ENCODE measurements at places on chromosomes 11 and 22. TPM values are rescaled to one million over a fixed set of nuclear protein-coding genes. Genes with fewer than 3 reads are reported as not detected.

- H3K4me3 ChIP-seq, result no peak overlapping the region
- DNase-seq, result no peak
- H3K27me3 ChIP-seq, result peaks cover 3% of the 10 kb centered on the region
- no peaks in the 10 kb centered on the region for H3K4me1 ChIP-seq
These were observed 45.3 kb upstream of the ACCSL start for GRCh38 chr11:44002191-44003093.

- H3K27me3 ChIP-seq, result no peaks in the 10 kb centered on the region
- DNase-seq, result no peak
These were observed 2.6 kb downstream of the PHLDA2 start for GRCh38 chr11:2926611-2927051.

C22orf23 gene
- total RNA-seq, result not detected

- H3K27ac ChIP-seq, result no peak overlapping the region
- H3K36me3 ChIP-seq, result no peaks in the 10 kb centered on the region
- H3K27me3 ChIP-seq, result peaks cover 83% of the 10 kb centered on the region
- H3K4me1 ChIP-seq, result peaks cover 37% of the 10 kb centered on the region
- H3K4me3 ChIP-seq, result peak overlapping the region; percentile 53
These were observed 103.6 kb upstream of the HSD17B12 start for GRCh38 chr11:43576803-43577521.

GRCh38 chr11:64856382-64857227 is 12.2 kb upstream of the CDC42BPG start:
- peak; percentile 72 for DNase-seq
- H3K4me1 ChIP-seq, result peaks cover 34% of the 10 kb centered on the region
- no peak overlapping the region for H3K4me3 ChIP-seq
- H3K27me3 ChIP-seq, result no peaks in the 10 kb centered on the region
- H3K36me3 ChIP-seq, result peaks cover 9% of the 10 kb centered on the region

DNA sequence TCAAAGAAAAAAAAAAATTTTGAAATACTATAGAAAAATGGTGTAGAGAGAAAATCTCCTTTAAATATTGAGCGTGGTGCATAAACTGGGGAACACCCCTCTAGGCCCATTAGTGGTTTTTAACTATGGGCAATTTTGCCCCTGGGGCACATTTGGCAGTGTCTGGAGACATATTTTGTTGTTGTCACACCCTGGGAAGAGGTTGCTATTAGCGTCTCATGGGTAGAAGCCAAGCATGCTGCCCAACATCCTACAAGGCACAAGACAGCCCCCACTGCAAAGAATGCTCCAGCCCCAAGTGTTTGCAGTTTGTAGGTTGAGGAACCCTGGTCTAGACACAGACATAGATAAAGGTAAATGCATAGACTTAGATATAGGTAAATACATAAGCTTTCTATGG is 92.6 kb downstream of the KIAA1671 start:
- no peak overlapping the region for H3K4me3 ChIP-seq
- H3K4me1 ChIP-seq, result no peaks in the 10 kb centered on the region
- H3K36me3 ChIP-seq, result no peaks in the 10 kb centered on the region
- H3K27ac ChIP-seq, result no peak overlapping the region
- DNase-seq, result no peak

PKDREJ gene
- not detected for total RNA-seq

DNA sequence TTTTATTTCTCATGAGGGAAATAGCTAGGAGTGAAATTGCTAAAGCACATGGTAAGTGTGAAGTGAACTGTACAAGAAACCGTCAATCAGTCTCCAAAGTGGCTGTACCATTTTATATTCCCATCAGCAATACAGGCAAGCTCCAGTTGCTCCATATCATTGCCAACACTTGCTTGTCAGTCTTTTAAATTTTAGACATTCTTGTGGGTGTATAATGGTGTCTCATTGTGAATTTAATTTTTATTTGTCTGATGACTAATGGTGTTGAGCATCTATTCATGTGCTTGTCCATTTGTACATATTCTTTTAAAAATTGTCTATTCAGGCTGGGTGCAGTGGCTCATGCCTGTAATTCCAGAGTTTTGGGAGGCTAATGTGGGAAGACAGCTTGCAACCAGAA is 34.1 kb upstream of the SMCO4 start:
- DNase-seq, result peak; percentile 93
- H3K36me3 ChIP-seq, result no peaks in the 10 kb centered on the region
- no peak overlapping the region for H3K4me3 ChIP-seq
- H3K27me3 ChIP-seq, result no peaks in the 10 kb centered on the region
- peak overlapping the region; percentile 72 for H3K27ac ChIP-seq

DNA sequence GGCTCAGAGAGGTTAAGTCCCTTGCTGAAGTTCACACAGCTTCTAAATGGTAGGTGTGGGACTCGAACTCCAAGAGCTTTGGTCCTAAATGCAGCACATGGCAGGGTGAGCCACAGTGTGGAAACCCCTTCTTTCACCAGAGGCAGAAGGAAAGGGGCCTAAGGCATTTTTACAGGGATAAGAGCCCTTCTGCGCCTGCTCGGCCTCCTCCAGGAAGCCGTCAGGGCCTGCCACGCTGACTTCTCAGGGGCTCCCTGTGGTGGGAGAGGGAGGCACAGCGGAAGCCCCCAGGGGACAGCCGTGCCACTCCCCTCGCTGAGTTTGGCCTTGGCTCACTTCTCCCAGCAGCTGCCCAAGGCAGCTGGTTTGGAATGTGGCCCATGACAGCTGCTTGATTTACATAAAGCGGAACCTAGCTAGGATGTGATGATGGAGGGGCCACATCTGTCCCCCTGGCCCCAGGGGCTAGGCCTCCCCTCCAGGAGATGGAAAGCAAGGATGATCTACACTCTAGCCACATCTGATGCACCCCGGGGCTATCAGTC is 35.4 kb downstream of the CD82 start:
- H3K4me1 ChIP-seq, result peaks cover 9% of the 10 kb centered on the region
- H3K27ac ChIP-seq, result no peak overlapping the region
- no peaks in the 10 kb centered on the region for H3K27me3 ChIP-seq
- no peak for DNase-seq
- H3K4me3 ChIP-seq, result no peak overlapping the region

CARD18 gene
- not detected for total RNA-seq

RPL27A gene
- total RNA-seq, result 573 TPM

CSKMT gene
- total RNA-seq, result 23.3 TPM

GRCh38 chr22:43356881-43357280 is 13.7 kb upstream of the SCUBE1 start:
- H3K36me3 ChIP-seq, result no peaks in the 10 kb centered on the region
- H3K4me3 ChIP-seq, result no peak overlapping the region
- DNase-seq, result no peak
- H3K27me3 ChIP-seq, result peaks cover 6% of the 10 kb centered on the region

DNA sequence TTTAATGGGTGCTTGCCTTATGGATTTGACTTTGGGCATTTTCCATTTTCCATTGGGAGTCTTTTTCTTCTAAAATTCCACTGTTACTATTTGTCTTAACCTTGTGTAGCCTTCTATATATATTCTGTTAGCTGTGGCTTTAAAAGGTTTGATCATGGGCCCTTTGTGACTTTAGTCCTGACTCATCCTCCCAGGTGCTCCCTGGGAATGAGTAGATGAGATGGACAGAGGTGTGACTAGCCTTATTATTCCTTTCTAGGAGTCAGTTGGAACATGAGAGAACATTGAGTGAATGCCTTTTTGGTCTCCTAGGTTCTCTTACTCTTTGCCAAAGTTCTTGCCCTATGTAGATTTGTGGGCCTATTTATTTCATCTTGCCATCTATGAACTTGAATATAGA is 39.0 kb downstream of the DDX10 start:
- no peaks in the 10 kb centered on the region for H3K27me3 ChIP-seq
- no peaks in the 10 kb centered on the region for H3K4me1 ChIP-seq
- no peak for DNase-seq

FOLR3 gene
- total RNA-seq, result not detected

GRCh38 chr11:64698427-64698826 is 24.6 kb downstream of the NRXN2 start:
- no peaks in the 10 kb centered on the region for H3K4me1 ChIP-seq
- no peak for DNase-seq
- H3K36me3 ChIP-seq, result no peaks in the 10 kb centered on the region

DNA sequence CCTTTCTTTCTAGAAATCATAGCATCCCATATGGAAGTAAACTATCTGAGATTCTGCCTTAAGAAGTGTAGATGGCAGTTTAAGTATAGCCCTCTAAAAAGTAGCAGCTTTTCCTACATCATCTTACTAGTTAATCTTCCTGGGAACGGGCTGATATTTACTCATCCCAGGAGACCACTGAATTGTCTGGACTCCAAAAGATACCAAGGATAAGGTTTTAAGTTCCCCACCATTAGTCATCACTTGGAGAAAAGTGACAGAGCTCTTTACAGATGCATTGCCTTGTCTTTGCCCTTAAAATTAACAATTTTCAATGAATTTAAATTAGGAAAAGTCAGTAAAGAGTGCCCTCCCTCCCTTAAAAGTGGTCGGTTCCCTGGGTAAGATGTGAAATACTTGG is 129.5 kb downstream of the MAML2 start:
- H3K36me3 ChIP-seq, result no peaks in the 10 kb centered on the region
- H3K27me3 ChIP-seq, result no peaks in the 10 kb centered on the region
- no peak overlapping the region for H3K4me3 ChIP-seq
- peak; percentile 91 for DNase-seq
- peak overlapping the region; percentile 68 for H3K27ac ChIP-seq
- peaks cover 40% of the 10 kb centered on the region for H3K4me1 ChIP-seq

GRCh38 chr11:15884777-15885540 is 471.4 kb downstream of the SOX6 start:
- no peak for DNase-seq
- H3K4me3 ChIP-seq, result no peak overlapping the region
- no peaks in the 10 kb centered on the region for H3K36me3 ChIP-seq
- peaks cover 5% of the 10 kb centered on the region for H3K27me3 ChIP-seq
- peaks cover 23% of the 10 kb centered on the region for H3K4me1 ChIP-seq
- no peak overlapping the region for H3K27ac ChIP-seq

ANO5 gene
- total RNA-seq, result 2.5 TPM

- H3K27ac ChIP-seq, result no peak overlapping the region
- DNase-seq, result no peak
- no peaks in the 10 kb centered on the region for H3K4me1 ChIP-seq
- H3K4me3 ChIP-seq, result no peak overlapping the region
These were observed 211.4 kb downstream of the ETS1 start for GRCh38 chr11:128375961-128376360.

GRCh38 chr11:60871378-60872061 is 4.2 kb downstream of the ZP1 start:
- H3K4me3 ChIP-seq, result no peak overlapping the region
- H3K4me1 ChIP-seq, result peaks cover 18% of the 10 kb centered on the region
- H3K27ac ChIP-seq, result no peak overlapping the region
- H3K27me3 ChIP-seq, result peaks cover 3% of the 10 kb centered on the region
